Foreskin fibroblast (primary cell): ENCODE measurements at places on chromosomes 1 and 21.

GRCh38 chr1:93471911-93472310 is 24.0 kb downstream of the FNBP1L start:
- DNase-seq, result peak; percentile 78

GRCh38 chr1:179205284-179205683 is 24.2 kb downstream of the ABL2 start:
- DNase-seq, result no peak

DNA sequence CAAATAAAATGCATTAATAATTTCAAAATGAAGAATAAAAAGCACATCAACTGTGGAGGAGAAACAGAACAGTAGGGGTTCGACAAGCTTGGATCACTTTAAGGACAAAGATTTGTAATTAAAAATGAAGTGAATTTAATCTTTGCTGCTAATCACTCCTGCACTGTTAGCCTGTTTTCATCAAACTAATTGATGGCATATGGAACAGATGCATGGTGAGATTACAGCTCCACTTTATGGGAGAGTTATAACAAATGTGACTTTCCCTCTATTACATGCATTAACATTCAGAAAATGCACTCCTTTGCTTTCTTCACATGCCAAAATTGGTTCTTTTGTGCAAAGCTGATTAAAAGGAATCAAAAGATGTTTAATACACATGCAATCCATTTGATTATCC is 207.2 kb upstream of the C21orf91 start:
- DNase-seq, result no peak

- peak; percentile 1 for DNase-seq
Measured at GRCh38 chr1:68819190-68819829, 322.4 kb upstream of the DEPDC1 start.

DNA sequence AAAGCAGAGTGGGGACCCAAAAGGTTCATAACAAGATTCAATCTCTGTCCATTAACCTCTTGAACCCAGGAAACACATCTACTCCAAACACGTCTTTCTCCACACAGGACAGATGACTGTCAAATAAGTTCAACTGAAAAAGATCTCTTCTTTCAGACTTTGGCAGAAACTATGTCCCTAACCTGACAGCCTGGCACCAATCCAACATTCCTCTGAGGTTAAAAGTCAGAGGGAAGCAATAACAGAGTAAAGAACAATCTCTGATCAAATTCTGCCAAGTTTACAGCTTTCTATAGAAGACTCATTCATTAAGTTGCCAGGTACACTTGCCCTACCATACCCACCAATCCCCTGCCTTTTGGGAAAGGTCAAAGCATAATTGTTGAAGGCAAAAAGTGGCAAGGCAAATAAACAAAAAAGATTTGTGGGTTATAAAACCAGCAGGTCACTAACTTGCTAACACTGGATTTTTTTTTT is 31.9 kb downstream of the OTUD7B start:
- DNase-seq, result no peak

DNA sequence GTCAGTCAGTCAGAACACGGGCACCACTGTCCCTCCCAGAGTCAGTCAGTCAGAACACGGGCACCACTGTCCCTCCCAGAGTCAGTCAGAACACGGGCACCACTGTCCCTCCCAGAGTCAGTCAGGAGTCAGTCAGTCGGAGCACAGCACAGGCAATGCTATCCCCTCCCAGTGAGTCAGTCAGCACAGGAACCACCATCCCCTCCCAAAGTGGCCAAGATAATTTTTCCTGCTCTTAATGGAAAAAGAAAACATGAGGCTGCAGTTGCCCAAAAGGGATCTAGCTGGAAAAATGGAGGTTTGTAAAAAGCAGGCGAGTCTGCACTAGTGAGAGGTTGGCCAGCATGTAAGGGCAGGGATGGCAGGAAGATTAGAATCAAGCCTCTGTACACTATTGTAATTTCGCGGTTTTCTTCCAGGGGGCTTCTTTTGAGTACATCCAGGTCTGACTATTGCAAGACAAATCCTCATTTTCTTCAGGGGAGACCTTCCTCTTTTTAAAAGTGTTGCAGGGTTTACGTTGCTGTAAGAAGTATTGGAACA is 213.8 kb downstream of the SIPA1L2 start:
- no peak for DNase-seq

DNA sequence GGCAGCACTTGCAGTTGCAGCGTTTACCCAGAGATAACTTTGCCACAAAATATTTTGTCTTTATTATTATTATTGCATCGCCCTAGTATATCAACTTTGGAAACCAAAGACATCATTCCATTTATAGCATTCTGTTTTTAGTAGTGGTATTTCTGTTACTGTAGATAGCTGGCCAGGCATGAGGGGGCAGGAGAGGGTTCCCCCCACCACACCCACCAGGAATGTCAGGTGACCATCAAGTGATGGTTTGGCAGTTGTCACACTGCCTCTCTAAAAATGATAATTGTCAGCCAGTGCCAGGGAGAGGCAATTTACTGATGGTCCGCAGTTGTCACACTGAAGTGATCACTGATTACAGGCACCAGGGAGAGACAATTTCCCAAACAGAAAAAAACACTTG is 135.6 kb downstream of the TSEN15 start:
- DNase-seq, result no peak

GRCh38 chr1:54318246-54318814 is 87.9 kb downstream of the SSBP3 start:
- DNase-seq, result no peak

DNA sequence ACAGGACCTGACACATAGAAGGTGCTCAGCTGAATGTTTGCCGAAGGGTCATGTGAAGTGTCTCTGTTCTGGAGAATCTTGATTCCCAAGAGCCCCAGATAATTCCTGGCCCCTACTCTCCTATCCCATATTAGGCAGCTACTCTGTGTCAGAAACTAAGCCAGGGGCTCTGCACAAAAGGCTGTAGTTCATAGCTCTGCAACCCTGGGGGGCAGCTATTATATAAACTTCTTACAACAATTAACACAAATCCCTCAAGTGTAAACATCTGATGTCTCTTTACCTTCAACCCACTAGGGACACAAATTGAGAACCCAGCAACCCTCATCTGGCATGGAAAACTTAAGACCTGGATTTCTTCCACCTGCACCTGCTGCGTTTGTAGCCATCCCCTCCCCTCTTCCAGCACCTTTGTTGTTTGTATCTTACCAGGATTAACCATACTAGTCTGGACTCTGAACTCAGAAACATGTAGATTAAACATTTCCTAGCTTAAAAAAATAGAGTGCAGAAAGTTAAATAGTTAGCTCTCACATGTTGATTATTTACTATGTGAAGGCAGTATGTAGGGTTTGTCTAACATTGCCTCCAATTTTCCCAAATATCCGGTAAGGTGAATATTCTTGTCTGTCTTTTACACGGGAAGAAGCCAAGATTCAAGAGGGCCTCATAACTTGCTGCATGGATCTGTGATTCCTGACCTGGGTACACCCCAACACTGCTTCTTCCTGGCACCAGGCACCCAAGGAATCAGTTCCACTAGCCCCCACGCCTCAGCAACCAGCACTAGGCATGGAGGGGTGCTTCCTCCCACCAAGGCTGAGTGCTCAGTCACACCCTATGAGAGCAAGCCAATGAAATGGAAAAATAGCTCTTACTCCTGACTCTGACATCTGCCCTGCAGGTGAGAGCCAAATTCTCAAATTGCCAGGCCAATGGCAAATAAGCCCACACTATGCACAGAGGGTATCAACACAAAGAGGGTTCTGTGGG is 220.7 kb upstream of the HOOK1 start:
- no peak for DNase-seq

DNA sequence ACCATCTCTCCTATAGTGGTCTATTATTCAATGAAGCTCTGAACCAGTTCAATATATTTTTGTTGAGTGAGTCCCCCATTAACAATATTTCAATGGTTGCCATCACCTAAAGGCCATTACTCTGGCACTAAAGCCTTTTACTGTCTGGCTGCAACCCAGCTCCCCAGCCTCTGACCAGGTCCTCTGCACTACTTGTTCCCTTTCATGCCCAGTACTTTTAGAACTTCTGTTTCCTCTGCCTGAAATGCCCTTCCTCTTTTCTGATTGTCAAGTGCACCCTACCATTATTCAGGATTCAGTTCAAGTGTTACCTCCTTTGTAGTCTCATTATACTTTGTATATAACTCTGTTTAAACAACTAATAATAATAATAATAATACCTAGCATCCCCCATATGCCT is 30.4 kb upstream of the ZFYVE9 start:
- no peak for DNase-seq

DNA sequence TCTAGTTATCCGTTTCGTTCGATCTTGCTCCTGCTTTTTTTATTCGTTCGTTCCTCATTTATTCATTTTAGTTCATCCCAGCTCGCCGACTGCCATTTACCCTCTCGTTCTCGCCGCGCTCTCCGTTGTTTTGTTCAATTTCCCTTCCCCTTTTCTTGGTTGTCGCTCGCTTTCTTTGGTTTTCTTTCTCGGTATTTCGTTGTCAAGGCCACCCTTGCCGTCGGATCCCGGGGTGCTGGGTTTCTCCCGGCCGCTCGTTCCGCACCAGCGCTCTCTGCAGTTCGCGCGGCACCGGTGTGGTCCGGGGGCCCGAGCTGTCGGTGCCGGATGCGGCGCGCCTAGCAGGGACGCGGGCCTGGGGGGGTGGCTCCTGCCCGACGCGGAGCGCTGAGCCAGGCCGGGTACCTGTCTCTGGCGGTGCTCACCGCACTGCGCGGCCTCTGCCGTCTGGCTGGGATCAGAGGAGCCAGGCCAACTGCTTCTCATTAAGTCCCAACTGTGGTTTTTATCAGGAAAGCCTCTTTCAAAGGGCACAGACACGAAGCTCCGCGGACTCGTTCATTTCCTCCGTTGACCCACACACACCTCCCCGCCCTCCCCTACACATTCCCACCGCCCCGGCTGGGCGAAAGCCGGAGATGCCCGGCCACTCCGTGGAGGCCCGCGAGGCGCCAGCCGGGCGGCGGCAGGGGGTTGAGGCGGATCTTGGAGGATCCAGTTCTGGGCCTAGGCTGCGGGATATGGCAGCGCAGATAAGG is 1.6 kb downstream of the ALX3 start:
- DNase-seq, result no peak

GRCh38 chr1:64098846-64099582 is 104.4 kb upstream of the UBE2U start:
- DNase-seq, result peak; percentile 51

DNA sequence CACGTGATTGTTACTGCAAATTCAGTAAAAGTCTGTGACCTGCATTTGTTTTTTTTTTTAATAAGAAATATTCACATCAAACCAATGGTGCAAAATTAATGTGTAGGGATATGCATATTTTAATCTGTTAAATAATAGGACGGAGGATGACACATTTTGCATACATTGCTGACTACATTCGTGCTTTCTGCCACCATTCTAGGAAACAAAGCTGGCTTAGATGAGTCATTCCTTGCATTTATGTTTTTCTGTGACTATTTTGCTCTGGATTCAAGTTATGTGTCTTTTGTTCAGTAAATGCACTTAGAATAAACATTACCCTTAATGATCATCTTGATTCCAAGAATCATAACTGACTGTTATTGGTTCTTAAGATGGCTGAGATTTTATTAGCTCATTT is 23.9 kb upstream of the CYYR1 start:
- DNase-seq, result no peak

- DNase-seq, result peak; percentile 29
Measured at GRCh38 chr1:168300626-168301025, 19.9 kb downstream of the TBX19 start.

DNA sequence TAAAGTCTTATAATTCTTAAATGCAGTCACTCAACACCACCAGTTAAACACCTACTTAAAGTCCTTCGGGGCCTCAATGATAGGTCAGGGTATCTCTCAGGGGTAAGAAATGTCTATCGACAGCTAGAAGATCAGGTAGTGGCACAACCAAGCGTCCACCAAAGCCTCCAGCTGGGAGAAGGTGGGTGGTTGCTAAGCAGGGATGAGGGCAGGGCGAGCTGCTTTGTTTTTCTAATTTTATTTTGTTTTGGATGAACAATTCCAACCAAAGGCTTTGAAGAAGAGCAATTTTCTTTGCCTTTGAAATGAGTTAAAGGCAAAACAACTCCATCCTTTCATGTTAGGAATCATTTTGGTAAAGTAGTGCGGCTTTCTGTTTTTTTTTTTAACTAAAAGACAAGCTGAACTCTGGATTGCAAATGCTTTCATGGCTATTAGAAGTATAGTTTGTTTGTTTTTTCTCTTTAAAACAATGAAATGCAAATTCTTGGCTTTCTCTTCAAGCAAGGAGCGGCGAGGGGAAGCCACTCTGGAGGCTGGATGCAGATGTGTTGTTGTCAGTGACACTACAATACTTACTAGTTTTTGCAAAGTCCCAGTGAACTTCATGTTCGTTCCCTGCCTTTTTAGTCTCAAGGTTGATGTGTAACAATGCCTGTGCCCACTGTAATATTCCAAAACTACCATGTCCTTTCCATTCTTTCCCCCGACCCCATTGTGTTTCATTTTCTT is 106.0 kb downstream of the MRPS6 start:
- DNase-seq, result no peak

- DNase-seq, result no peak
Measured at GRCh38 chr21:42239973-42240372, 21.0 kb downstream of the ABCG1 start.

DNA sequence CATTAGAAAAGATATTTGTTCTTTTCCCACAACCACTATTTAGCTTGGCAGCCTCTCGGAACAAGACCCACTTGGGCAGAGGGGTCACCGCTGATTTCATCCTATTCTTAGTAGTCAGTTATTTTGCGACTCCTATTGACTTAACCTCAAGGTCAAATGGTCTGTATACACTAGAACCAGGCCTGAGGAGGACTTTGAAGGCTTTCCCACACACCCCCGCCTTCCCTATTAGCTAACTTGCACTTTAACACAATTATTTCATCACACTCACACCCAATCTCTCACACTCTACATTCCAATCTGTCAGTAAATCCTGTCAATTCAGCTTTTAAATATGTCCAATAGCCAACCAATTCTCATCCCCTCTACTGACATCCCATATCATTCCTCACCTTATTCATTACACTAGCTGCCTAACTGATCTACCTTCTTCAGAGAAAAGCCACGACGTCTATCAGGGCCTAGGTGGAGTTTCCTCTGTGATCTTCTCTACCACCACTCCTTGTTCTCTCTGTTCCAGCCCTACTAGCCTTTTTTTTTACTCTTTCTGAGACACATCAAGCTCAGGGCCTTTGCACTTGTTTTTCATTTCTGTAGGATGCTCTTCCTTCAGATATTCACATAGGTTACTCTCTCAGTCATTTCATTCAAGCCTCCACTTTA is 1.0 kb upstream of the NIBAN1 start:
- DNase-seq, result no peak

GRCh38 chr21:38908537-38908936 is 102.8 kb downstream of the ETS2 start:
- no peak for DNase-seq

GRCh38 chr1:44786138-44786840 is 1.7 kb downstream of the BEST4 start:
- DNase-seq, result peak; percentile 43
